Stimulated activated CD8-positive, alpha-beta memory T cell treated with anti-CD3 and anti-CD28 coated beads, Interleukin-7, amount 100 ng/mL, for 48 hours (primary cell): ENCODE measurements at places on chromosomes 16 and 17.

DNA sequence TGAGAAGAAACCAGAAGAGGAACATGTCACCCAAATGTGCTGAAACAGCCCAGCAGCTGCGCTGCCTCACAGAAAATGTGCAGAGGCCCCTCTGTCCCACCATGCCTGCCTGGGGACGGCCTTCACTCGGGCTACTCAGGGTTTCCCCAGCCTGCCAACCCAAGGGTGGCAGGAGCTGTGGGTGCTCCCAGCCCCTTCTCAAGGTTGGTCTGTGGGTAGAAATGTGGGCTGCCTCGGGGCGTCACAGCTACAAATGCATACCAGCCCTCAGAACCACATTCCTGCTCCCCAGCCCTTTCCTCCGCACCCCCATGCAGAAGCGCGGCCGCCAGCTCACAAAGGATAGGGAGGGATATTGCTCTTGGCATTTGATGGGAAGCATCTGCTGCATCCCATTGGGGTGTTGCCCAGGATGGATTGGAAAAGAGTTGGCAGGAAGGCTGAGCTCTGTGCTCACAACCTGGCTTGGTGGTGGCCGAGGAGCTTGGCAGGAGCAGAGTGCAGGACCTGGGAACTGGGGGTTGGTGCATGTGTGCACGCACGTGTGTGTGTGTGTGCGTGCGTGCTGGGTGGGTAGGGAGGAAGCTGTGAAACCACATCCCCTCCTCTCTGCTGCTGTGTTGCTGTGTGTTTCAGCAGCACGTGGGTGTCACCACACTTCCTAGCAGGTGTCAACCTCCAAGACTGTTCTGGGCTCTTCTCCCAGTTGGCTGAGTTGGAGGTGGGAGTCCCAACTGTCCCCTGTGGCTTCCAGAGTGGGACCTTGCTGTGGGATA is 304.4 kb downstream of the SEC14L1 start:
- DNase-seq = no peak

DNA sequence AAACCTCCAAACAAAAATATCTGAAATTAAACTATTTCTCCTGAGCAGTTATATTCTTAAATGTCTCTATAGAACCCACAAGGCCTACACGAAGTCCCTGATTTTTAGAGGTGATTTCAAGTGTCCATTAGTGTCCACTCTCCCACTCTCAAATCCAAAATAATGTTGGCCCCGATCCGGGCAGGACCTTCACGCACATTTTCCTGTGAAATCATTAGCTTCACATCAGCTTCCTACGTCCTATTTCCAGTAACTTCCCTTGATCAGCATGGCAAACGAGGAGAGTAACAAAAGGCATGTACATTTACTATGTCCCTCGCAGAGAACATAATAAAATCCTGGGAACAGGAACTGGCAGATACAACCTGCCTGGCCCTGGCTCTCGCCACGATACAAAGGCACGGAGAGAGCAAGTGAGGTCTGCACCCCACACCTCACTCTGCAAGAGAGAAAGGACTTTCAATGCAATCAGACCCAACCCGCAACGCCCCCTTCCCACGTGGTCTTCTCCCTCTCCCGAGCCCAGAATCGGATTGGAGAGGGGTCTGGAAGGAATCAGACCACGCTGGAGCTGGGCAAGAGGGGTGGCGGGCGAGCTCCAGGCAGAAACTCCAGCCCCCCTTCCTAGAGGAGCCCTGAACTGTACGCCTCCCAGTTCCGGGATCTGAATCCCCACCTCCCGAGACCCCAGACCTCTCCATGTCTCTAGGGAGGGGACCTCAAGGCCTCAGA is 17.5 kb upstream of the C17orf78 start:
- DNase-seq = peak; percentile 24

DNA sequence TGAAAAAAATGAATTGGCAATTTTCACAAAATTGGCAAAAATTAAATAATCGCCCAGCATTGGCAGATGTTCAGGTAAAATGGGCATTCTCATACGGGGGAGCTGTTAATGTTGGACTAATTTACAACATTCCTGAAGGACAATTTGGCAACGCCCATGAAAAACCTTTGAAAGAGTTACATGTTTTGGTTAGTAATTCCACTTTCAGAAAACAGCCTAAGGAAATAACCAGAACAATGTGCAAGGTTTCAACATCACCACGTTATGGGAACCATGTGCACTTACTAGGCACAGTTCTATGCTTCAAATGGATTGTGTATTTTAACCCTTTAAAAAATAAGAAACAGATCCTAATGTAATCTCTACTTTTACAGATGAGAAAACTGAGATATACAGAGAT is 62.7 kb downstream of the CDYL2 start:
- DNase-seq = no peak

DNA sequence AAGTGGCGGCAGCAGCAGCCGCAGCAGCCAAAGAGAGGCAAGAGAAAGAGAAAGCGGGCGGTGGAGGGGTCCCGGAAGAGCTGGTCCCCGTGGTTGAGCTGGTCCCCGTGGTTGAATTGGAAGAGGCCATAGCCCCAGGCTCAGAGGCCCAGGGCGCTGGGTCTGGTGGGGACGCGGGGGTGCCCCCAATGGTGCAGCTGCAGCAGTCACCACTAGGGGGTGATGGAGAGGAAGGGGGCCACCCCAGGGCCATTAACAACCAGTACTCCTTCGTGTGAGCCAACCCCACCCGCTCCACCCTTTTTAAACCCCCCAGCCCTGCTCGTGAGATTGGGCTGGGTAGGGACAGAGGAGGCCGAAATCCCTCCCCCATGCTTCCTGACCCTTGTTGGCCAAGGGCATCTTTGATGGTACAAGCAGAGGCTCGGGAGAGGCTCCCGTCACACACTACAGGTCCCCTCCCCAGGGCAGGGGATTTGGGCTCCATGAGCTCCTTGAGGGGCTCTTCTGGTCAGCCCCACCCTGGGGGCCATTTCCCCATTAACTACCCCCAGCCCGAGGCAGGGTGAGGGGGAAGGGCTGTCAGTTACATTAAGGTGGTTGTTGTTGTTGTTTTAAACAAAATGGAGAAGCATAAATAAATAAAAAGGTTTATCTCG is 4.6 kb upstream of the ATP2A1 start:
- no peak for DNase-seq

GRCh38 chr16:31458073-31458843 is 1.0 kb upstream of the ARMC5 start:
- no peak for DNase-seq

DNA sequence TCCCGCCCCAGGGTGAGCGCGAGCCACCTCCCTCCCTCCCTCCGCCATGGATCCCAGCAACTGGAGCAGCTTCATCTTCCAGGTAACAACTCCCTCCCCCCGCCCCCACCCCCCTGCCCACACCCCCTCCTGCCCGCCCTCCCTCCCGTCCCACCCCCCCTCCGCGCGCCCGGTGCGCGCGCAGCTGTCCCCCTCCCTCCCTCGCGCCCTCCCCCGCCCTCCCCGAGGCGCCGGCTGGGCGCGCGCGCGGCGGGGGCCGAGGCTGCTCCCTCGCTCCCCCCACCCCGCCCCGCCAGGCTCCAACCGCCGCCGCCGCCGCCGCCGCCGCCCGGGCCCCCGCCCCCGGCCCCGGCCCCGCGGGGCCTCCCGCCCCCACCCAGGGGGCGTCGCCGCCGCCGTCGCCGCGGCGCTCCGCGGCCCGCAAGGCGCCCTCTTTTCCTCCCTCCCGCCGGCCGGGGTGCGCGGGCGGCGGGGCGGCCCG is at the start of gene MAZ:
MAZ (plus strand) TSS at position 431 of the 481 bp plus-strand sequence. CDS start 173 bp downstream, outside the sequence.
- DNase-seq = no peak

- DNase-seq = peak; percentile 52
Observed at GRCh38 chr16:23801378-23801777, 34.4 kb upstream of the PRKCB start.

DNA sequence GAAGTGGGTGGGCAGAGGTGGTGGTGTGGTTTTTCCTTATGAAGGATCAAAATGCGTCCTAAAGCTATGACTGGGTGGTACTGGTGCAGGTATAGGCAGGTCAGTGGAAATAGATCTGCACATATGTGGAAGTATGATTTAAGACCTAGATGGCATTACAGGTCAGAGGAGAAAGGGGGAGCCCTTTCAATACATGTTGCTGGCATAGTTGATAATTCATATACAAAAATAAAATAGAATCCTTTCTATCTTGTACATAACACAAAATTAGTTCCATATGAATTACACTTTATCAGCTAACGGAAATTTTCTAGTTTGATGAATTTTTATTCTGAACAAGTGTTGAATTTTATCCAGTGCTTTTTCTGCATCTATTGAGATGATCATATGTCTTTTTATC is 20.8 kb upstream of the PIK3R5 start:
- DNase-seq = no peak

GRCh38 chr16:86554599-86554916 is 477 bp downstream of the MTHFSD start:
- DNase-seq = no peak

DNA sequence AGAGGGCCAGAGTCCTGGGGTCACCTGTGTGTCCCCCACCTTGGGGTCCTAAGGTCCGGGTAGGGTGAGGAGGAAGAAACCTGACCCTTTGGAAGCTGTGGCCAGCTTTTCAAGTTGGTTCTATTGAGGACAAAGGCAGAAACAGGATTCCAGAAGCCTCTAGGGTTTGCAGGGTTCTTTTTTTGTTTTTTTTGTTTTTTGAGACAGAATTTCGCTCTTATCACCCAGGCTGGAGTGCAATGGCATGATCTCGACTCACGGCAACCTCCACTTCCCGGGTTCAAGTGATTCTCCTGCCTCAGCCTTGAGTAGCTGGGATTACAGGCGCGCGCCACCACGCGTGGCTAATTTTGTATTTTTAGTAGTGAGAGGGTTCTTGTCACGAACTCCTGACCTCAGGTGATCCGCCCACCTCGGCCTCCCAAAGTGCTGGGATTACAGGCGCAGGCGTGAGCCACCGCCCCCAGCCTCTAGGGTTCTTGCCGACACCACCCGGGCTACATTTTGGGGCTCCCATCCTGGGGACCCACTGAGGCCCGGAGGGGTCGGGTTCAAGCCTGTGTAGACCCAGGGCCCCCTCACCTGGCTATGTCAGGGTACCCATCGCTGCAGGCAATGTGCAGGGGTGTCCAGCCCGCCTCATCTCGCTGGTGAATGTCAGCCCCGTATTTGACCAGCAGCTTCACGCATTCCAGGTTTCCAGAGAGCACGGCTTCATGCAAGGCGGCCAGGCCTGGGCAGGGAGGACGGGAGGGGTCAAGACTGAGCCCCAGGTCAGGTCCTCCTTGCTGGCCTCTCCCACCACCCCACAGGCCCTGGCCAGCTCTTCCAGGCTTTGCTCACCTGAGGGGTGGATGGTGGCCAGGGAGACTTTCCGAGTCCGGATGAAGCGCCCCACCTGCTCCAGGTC is 674 bp downstream of the PPP1R27 start:
- no peak for DNase-seq

- no peak for DNase-seq
Observed at GRCh38 chr17:3989041-3989886, 25.0 kb upstream of the ATP2A3 start.

- DNase-seq = no peak
Observed at GRCh38 chr16:84367297-84367680, 1.0 kb upstream of the ATP2C2 start.
